AG20443 (cell line): ENCODE measurements at places on chromosomes 16 and 17.

GRCh38 chr17:76278952-76279741, 14.0 kb downstream of the UBALD2 start:
- DNase-seq, result peak; percentile 93

DNA sequence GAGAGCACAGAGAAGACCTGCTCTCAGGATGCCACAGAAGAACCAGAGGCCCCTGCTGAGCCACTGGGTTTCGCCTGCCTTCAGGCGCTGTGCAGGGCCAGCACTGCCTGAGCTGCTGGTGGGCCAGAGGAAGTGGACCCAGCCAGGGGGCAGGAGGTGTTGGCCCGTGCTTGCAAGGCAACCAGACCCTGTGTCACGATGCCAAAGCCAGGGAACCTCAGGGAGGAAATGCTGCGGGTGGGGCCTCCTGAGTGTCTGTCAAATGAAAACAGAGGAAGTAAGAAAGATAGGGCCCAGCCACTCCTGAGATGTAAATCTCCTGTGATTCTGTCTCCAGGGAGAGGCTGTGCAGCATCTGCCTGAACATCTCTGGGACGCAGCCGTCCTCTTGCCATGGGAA, 58.1 kb upstream of the ADORA2B start:
- no peak for DNase-seq

DNA sequence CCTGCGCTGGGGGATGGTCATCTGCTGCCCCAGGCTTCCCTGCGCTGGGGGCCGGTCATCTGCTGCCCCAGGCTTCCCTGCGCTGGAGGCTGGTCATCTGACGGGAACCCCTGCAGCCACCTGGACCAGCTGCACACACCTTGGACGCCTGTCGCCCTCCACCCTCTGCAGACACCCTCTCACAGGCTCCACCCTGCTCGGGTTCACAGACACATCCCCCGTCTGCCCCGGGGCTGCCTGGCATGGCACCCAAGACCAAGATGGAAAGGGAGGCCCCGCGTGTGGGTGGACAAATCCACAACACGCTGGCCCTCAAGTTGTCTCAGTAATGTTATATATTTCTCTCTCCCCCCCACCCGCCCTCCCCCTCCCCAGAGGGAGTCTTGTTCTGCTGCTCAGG, 89.6 kb downstream of the ANKRD11 start:
- DNase-seq, result no peak

DNA sequence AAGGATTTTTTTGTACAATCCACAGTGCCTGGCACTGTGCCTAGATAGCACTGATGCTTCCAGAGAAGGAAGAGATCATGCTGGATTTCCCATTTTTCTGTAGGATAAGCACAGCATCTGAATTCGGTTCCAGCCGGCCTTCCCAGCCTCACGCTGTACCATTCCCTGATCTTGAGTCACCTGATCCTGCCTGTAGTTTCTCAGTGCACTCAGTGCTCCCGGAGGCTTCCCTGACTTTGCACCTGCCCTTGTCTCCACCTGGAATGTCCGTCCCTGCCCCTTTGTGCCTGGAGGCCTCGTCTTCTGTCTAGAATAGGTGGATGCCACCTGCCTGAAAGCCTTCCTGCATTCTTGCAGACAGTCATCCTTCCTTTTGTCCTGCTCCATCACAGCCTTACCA, 179.9 kb downstream of the CCDC182 start:
- no peak for DNase-seq

GRCh38 chr17:79114458-79115301, 40.1 kb downstream of the ENGASE start:
- peak; percentile 57 for DNase-seq

DNA sequence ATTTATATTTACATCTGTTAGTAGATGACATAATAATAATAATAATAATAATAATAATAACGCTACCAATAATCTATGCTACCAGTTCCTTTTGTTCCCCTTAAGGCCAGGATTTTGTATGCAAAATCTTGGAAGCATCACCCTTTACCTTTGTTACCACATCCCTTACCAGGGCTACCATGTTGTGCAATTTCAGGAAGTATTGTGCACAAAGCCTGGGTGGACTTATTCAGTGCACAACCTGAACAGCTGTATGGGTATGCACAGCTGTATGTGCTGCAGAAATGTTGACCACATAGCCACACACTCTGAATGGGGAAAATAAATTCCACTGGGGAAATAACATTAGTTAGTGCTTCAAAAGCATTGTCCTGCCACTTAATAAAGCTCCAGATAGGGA, 19.9 kb upstream of the CALB2 start:
- DNase-seq, result no peak

- no peak for DNase-seq
Measured at GRCh38 chr17:37142294-37142896, 193.6 kb downstream of the AATF start.

DNA sequence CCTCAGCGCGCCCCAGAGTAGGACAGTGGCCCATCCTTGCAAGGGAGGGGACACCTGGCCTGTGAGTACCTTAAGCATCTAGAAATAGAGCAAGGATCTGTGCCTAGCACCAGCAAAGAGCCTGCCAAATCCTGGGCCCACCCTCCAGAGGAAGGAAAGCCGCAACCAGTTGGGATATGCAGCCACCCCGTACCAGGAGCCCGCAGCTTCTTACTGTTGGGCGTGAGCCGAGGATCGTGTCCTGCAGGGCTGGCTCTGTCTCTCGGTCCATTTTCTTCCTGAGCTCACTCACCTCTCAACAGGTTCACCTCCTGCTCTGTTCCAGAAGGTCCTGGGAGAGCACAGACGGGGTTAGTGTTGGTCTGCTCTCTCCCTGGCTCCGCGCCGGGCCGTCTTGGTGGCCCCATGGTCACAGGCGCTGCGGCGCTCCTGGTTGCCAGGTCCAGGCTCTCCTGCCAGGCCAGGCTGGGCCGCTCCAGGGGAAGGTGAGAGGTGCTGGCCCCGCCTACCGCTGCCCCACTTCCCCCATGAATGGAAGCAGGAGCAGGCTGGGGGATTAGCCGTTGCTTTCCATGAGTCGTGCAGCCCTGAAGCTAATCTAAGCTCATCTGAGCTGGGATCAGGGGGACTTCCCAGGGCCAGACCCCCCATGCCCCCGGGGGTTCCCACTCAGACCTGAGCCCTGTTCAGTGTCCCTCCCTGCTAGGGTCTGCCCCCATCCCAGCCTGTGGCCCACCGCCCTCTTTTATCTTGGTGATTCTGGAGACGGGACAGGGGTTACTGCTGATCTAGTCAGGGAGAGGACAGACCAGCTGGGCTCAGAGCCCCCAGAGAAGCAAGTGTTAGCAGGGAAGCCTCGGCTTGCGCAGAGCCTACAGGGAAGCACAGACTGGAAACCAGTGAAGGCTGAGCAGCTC, 12.7 kb downstream of the ENDOV start:
- DNase-seq, result no peak

DNA sequence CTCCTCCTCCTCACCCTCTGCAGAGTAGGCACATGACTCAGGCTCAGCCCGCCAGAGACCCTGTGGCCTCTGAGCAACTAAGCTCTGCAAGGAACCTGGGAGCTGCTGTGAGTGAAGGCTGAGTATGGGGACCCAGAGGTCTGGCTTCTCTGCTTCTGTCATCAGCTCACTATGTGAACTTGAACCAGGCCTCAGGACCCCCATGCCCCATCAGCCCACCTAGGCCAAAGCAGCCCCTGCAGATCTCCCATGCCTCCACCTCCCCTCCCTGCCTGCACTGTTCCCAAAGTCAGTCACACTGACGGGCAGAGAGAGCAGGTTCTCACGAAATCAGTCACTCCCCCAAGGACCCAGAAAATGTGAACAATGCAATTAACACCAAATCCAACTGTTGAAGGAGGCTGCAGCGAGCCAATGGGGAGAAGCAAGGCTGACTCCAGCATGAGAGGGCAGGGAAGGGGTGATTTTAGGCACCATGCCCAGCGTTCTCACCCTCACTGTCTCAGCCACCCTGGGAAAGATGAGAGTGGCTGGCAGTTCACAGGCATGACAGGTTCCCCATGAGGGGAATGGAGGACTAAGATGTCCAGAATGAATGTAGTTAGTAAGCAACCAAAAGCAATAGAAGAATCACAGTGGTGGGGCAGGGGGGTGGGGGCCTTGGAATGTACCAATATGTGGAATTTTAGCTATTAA, 60.6 kb downstream of the BEAN1 start:
- no peak for DNase-seq

DNA sequence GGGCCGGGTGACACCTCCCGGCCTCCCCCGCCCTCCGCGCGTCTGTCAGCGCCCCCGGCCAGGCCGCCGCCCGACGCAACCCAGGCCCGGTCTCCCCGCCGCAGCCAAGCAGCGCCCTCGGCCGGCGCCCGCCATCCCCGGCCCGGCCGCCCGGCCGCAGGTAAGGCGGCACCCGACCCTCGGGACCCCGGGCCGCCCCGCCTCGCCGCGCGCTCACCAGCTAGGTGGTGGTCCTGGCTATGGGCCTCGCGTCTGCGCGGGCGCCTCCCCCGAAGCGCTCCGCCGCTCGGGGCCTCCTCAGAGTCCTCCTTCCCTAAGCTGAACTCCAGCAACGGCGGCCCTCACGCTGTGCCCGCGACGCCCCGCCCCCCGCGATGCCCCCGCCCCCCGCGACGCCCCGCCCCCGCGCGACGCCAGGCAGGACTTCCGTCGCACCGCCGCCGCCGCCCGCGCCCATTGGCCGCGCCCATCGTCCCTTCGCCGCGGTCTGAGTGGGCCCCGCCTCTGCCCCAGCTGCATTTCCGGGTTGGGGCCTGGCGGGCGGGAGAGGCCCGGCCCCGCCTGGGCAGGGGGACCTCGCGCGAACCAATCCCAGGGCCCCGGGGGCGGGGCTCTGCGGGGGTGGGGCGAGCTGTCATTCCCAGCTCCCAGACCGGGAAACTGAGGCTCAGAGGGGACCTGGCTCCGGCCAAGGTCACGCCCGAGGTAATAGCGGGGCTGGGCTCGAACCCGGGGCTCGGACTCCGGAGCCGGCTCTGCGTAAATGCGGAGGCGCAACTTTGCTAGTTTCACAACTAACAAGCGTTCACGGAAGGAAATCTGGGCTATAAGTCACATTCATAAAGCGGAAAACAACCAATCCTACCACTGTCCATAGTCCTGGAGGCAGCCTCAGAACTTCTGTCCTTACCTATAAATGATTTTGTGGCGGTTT, 9.0 kb upstream of the KCTD5 start:
- peak; percentile 98 for DNase-seq

DNA sequence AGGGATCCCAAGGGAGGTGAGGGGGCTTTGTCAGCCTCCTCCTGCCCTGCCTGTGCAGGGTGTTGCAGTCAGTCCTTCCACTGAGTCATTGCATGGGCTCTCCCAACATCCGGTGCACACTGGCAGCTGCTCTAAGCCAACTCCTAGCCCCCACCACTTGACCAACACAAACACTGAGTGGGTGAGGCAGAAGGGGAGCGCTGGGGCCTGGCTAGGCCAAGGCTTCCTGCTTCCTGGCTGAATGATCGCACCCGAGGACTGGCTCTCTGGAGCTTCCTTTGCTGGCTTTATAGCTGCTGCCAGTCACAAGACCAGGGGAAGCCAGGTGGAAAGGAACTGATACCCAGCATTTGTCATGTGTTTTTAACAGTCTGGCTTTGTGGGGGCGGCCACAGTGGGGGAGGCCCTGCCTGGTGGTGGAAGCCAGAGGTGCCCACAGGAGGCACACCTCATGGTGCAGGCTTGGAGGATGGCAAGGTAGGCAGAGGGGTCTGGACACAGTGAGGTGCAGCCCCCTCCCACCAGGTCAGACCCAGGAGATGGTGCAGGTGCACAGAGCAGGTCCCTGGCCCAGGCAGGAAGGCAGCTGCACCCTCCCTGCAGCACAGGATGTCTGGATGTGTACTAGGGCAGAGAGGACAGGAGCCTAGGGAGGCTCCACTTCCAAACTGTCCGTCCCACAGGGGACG, 6.8 kb downstream of the MPG start:
- DNase-seq, result peak; percentile 91

DNA sequence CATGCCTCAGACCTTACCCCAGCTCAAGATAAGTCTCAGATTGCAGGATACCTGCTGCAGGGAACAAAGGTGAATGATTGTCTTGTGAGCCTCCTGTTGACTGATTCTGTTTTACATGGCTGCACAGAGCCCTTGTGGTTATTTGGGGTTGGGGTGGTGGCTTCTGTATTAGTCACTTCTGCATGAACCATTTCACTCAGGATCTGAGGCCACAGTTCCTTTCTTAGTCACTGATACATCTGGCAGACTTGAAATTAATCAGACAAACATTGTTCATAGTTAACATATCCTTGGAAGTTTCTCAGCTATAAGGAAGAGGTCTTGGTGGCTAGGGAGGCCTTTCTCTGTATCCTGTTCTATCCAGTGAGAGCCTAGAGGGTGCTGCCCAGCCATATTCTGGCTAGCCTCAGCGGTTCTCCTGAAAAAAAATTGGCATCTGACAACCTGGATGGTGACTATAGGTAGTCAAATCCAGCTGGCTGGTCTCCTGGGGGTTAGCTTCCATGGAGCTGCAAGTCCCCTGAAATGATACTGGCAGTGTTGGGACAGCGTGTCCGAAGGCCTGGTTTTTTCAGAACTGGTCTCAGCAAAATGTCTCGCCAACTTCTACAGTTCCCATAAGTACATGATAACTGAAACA, 8.4 kb upstream of the PLK1 start:
- DNase-seq, result peak; percentile 82

DNA sequence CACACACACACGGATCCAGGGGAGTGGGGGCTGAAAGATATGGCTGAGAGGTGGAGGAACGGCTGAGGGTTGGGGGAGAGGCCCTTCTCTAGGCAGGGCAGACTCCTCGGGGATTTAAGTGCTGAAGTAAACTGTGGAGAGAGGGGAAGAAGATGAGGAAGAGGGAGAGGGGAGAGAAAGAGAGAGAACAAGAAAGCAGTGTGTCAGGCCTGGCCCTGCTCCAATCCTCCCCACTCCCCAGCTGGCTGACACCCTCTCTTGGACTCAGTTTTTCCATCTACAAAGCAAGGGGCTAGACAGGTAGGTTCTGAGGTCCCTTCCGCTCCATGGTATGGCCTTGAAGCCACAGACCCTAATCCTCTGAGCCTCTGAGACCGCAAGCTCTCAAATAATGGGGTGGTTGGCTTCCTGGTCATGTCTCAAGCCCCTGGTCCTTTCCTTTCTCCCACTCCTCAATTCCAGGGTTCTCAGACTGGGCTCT, 2.0 kb downstream of the VAMP2 start:
- DNase-seq, result no peak
